ENCODE measurements at places on chromosomes 16 and 17. TPM values are rescaled to one million over a fixed set of nuclear protein-coding genes. Genes with fewer than 3 reads are reported as not detected.
A peak's percentile ranks its signal among the peaks of the same experiment; 100 is the strongest.

Gene FNDC8
- not detected for total RNA-seq

Gene C1QL1
- total RNA-seq: 0.45 TPM

Gene C16orf46
- total RNA-seq: 1.7 TPM

DNA sequence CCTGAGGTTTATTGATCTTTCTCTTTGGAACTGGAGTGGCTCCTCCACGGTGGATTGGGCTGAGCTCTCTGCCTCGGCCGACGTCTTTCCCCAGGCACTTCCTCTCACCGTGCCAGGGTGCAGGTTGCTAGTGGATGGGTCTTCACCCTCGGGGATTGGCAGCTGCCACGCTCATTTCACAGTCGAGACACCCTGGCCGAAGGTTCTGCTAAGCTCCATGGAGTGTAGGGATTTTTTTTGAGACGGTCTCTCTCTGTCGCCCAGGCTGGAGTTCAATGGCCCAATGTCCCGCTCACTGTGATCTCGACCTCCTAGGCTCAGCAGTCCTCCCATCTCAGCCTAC, 280.8 kb downstream of the SEC14L1 start:
- DNase-seq: no peak

DNA sequence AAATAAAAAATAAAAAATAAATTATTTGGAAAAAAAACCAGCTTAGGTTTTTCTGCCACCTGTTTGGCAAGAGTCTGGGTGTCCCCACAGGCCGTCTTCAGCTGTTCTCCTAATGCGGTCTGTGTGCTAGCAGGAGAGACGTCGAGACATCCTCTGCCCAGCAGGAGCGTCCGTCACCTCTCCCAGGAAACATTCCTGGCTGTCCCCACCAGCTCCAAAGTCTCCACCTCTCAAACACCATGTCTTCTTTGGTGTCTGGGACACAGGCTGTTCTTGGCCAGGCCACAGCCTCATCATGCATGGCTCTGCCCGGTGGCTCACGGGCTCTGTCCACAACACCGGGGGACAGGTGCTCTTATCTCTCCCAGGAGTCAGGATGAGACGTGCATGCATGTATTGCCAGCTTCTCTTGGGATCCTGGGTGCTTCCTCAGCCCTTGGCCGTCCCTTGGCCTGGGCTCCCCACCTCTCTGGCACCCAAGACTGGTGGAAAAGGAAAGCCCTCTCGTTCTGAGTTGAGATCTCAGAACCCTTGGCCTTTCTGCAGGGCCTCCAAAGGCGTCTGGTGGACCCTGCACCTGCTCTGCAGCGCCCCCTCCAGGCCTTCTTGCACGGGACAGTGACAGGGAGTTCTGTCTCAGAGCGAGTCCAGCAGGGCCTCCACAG, 84.9 kb upstream of the CBX4 start:
- DNase-seq: no peak

DNA sequence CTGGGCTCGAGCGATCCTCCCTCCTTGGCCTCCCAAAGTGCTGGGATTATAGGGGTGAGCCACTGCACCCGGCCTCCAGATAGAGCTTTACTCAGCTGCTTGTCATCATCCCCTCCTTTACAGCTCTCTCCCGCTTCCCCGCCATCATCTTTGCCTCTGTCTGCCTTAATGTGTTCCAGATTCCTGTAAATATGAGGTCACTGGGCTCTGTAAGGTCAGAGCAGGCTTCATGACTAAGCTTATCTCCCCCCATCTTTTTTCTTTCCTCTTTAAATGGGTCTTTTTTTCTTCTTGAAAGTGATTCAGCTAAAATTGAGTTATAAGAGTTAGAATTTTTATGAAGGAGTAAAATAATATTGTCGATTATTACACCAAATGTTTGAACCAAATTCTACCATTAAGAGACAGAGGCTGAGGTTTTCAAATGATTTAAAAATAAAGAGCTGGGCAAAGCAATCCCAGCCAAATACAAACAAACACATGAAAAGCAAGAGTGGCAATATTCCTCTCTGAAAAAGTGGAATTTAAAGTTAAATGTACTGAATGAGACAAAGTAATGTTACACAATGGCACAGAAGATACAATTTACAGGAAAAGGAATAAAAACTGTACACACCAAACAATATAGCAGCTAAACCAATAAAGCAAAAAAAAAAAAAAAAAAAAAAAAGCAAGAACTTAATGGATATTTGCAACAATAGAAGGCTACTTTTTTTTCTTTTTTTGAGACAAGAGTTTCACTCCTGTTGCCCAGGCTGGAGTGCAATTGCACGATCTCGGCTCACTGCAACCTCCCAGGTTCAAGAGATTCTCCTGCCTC, 62.1 kb downstream of the CRISPLD2 start:
- DNase-seq: peak; percentile 69

Gene SLC52A1
- total RNA-seq: 0.55 TPM

GRCh38 chr16:58109330-58109729, 19.9 kb downstream of the CFAP20 start:
- DNase-seq: no peak

DNA sequence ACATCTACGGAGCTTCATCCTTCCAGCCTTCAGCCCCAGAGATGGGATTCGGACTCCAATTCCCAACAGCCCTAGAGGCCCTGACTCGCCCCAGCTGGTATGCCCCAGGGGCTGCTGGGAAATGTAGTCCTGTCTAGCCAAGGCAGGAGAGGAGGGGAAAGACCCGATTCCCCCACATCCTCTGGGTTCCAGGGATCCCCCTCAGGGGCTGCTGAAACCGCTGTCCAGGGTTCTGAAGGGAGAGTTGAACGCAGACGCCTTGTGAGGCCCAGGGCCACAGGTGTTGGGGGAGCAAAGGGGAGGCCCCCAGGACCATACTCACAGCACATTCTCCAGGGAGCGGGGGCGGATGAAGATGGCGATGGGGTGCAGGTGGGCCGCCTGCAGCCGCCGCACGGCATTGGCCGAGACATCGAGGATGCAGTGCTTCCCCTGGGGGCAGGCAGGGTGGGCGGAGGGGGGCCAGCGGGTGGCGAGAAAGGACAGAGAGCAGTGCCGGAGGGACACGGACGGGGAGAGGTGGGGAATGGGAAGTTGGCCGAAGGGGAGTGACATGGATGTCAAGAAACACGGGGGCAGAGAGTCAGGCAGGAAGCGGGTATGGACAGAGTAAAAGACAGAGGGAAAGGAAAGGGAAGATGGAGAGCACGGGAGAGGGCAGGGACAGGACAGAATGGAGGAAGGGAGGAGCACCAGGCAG, 12.6 kb upstream of the ASGR1 start:
- DNase-seq: no peak

DNA sequence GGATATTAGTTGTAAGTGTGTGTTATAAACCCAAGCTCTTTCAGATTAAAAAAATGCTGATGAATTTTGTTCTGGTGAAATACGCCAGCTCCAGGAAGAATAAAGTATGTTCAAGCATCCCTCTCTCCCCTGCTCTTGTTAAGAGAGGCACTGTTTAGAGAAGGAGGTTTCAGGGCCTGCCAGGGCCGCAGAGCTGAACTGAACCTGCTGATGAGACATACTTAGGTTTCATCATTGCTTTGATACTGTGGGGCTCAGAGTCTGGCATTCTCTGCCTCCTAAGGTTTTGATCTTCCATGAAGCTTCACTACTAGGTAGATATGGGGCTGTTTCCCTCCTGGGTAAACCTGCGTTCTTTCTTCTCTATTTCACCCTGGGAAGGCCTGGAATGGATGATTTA, 175.3 kb upstream of the FAM20A start:
- DNase-seq: no peak

- no peak for DNase-seq
Observed at GRCh38 chr17:71482625-71483024, 638.2 kb upstream of the SOX9 start.

Gene MYH1
- not detected for total RNA-seq

Gene IGFALS
- total RNA-seq: 0.05 TPM

- no peak for DNase-seq
Observed at GRCh38 chr16:65038100-65038499, 83.8 kb downstream of the CDH11 start.

Gene PPL
- 17.0 TPM for total RNA-seq

DNA sequence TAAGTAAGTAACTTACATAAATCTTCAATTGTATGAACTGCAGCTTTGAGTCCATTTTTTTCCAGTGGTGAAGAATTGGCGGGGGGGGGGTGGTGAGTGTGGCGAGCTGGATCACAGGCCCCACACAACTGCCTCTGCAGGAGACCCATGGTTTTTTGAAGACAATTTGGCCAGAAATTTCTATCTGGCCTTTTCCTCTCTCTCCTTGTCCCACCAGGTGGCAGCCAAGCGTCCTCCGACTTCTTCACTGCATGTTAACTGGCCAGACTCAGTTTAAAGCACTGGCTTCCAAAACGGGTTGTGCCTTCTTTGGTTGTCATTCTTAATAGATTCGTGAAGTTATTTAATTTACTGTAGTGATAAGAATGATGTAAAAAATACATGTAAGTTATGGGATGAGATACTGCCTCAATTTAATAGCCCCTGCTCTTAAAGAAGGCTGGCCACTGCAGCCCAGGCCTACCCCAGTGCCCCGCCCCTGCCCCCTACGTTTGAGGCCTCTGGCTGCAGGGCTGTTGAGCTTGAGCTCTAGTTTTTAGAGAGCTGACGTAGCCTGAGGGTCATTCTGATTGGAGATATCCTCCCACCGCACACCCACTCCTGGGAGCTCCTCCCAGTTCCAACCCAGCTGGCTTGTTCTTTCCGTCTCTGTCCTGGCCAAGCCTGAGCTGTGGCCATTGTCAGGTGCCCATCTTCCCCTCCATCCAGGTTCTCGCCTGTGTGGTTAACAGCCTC, 36.4 kb downstream of the AKAP1 start:
- peak; percentile 21 for DNase-seq

Gene RAP1GAP2
- 11.1 TPM for total RNA-seq

Gene ACAP1
- total RNA-seq: 0.20 TPM

Gene MYBBP1A
- total RNA-seq: 44.5 TPM

GRCh38 chr17:38667099-38667786, 7.5 kb downstream of the EPOP start:
- DNase-seq: peak; percentile 60

- DNase-seq: no peak
Observed at GRCh38 chr17:77419547-77420094, 278.9 kb downstream of the SEC14L1 start.

- DNase-seq: peak; percentile 10
Observed at GRCh38 chr17:75601057-75601987, 13.7 kb downstream of the MYO15B start.

DNA sequence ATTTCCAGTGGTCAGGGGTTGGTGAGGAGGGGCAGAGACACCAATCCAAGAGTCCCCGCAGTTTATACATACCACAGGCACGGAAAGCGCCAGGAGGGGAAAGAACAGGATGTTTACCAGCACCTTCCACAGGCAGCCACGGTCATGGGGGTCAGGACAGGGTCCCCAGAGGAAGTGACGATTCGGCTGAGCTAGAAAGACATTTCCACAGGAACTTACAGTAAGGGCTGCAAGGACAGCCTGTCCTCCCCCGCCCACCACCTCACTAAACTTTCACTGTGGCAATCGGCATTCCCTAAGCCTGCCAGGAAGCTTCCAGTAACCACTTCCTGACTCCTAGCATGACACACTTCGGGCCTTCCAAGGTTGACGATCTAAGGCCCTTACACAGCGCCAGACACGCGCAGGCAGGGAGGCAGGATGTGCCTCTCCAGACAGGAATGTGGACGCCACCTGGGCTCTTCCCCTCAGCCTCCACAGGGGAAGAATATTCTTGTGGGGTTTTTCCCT, 1.2 kb upstream of the MT2A start:
- DNase-seq: peak; percentile 99

Gene SYNGR3
- 2.0 TPM for total RNA-seq

Gene TBC1D28
- total RNA-seq: not detected

Gene RBL2
- 32.6 TPM for total RNA-seq

DNA sequence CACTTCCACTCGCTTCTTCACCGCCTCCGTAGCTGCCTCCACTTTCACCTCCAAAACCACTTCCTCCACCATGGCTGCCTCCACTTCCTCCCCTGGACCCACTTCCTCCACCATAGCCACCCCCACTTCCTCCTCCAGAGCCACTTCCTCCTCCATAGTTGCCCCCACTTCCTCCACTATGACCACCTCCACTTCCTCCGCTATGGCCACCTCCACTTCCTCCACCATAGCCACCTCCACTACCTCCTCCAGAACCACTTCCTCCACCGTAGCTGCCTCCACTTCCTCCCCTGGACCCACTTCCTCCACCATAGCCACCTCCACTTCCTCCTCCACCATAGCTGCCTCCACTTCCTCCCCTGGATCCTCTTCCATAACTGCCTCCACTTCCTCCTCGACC, 4.5 kb downstream of the KRT9 start:
- no peak for DNase-seq

Gene CSH2
- total RNA-seq: not detected

Gene HSD11B2
- 1.7 TPM for total RNA-seq

Gene KRT32
- not detected for total RNA-seq

GRCh38 chr16:84641643-84642358, 6.5 kb upstream of the KLHL36 start:
- no peak for DNase-seq

GRCh38 chr17:47712330-47713023, 18.5 kb downstream of the TBKBP1 start:
- no peak for DNase-seq

GRCh38 chr17:70558821-70559220, 389.5 kb downstream of the KCNJ2 start:
- DNase-seq: peak; percentile 32

DNA sequence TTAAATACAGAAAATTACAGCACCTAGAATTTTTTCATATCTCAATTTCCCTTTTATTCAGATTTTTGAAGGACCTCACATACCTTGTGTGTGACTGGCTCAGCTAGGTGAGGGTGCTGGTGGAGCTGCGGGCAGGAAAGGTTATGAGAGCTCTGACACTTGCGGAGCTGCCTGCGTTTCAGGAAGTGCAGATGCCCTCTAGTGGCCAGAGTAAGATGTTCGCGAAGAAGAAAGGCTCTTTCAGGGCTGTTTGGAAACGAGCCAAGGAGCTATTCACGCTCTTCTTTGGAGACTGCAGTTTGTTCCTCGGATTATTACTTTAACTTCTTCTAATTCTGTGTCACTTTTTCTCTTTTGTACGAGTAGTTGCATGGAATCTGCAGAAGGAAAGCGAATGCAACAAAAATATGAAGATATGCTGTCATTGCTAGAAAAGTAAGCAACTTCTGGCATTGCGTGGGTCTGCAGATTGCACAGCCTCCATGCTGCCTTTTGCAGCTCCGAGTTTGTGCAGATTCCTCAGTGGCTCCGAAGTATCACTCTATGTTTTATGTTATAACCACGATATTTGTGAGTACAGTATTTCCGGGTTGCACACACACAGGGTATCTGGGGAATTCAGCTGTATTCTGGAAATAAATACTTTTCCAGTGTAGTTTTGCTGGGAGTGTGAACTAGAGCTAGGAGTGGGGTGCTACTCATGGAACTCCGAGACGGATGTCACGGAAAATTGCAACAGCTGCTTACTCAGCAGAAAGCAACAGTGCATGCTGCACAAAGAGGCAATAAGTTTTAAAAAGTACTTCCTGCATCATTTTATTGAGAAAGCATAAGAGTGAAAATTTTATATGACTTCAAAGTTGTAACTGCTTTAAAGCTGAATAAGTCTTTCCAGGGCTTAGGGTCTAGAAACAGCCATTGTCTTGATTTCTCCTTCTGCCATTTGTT, 46.3 kb downstream of the DNAH9 start:
- DNase-seq: peak; percentile 43

GRCh38 chr17:32827227-32827626, 49.7 kb downstream of the MYO1D start:
- DNase-seq: no peak

- DNase-seq: no peak
Observed at GRCh38 chr17:50161911-50162288, 3.9 kb upstream of the SGCA start.

- no peak for DNase-seq
Observed at GRCh38 chr17:61770043-61770442, 93.3 kb downstream of the BRIP1 start.

All from renal cortical epithelial cell (primary cell).